ENCODE measurements at places on chromosomes 2 and 18. TPM values are rescaled to one million over a fixed set of nuclear protein-coding genes. Genes with fewer than 3 reads are reported as not detected.

DNA sequence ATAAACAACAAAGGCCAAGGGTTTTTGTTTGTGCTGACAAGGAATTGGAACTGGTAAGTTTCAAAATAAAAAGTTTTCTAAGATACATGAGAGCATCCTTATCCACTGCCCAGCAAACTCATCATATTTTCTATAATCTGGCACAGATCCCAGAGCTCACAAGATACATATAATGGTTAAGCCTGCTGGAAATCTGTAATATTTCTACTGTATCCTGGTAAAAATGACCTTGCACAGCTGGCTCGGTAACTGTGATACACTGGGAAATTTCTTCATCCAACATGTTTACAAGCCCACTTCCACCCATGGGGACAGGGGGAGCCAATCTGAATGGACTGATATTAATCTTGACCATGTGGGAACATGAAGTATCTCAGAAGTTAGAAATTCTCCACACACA lies 425.4 kb upstream of the MMADHC start:
- peaks cover under 1% of the 10 kb centered on the region for H3K4me1 ChIP-seq
- H3K36me3 ChIP-seq: no peaks in the 10 kb centered on the region
- no peak overlapping the region for H3K4me3 ChIP-seq
- DNase-seq: no peak

- H3K27me3 ChIP-seq: no peaks in the 10 kb centered on the region
- H3K27ac ChIP-seq: no peak overlapping the region
- no peak for DNase-seq
- no peaks in the 10 kb centered on the region for H3K36me3 ChIP-seq
- H3K4me1 ChIP-seq: peaks cover 2% of the 10 kb centered on the region
- H3K4me3 ChIP-seq: no peak overlapping the region
Observed at GRCh38 chr2:133908171-133908570, 339.9 kb upstream of the NCKAP5 start.

DNA sequence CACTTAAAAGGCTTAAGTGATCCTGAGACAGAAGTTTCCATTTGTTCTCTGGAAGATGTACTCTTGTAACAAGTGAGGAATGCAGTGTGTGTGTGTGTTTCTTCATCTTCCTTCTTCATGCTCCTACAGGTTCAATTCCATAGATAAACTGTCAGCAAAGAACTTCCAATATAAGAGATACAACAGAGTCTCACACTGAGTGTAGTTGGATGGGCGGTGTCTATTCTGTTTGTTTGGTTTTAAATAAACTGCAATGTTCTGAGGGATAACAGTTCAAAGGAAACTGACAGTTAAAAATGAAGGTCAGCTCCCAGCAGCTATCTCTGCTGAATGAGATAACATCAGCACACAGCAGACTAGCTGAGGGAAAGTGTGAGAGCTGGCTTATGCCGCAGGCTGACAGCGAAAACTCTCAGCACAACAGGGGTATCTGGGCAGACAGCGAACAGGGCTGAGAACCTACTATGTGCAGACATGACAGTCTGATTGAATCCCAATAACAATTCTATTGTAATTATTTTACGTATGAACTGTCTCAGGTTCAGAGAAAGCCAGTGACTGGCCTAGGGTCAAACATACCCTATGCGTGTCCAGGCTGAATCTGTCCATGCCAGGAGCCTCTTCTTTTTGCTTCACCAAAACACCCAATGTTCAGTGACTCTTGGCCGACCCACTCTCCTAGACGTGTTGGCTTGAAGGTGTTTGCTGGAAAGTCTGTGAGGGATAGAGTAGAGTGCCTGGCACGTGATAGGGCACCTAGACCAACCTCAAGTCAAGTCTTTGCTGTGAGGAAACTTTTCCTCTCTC lies 201.9 kb upstream of the TRIB2 start:
- no peak overlapping the region for H3K4me3 ChIP-seq
- no peak overlapping the region for H3K27ac ChIP-seq
- no peaks in the 10 kb centered on the region for H3K36me3 ChIP-seq
- DNase-seq: no peak

GRCh38 chr2:3179626-3180025 lies 198.0 kb downstream of the EIPR1 start:
- H3K36me3 ChIP-seq: peaks cover 6% of the 10 kb centered on the region
- H3K4me1 ChIP-seq: no peaks in the 10 kb centered on the region
- H3K27me3 ChIP-seq: no peaks in the 10 kb centered on the region
- H3K27ac ChIP-seq: no peak overlapping the region
- no peak for DNase-seq
- H3K4me3 ChIP-seq: no peak overlapping the region

- H3K4me1 ChIP-seq: peaks cover 2% of the 10 kb centered on the region
- DNase-seq: peak; percentile 73
- H3K27ac ChIP-seq: no peak overlapping the region
- H3K4me3 ChIP-seq: no peak overlapping the region
- no peaks in the 10 kb centered on the region for H3K36me3 ChIP-seq
Observed at GRCh38 chr18:58541146-58541788, 87.6 kb downstream of the ALPK2 start.

TTR gene
- not detected for total RNA-seq

GRCh38 chr2:26671691-26672090 lies 20.8 kb upstream of the KCNK3 start:
- H3K36me3 ChIP-seq: no peaks in the 10 kb centered on the region
- H3K4me1 ChIP-seq: no peaks in the 10 kb centered on the region
- no peaks in the 10 kb centered on the region for H3K27me3 ChIP-seq
- H3K27ac ChIP-seq: no peak overlapping the region
- DNase-seq: no peak
- H3K4me3 ChIP-seq: no peak overlapping the region

GRCh38 chr2:120103723-120104467 lies 91.0 kb downstream of the EPB41L5 start:
- H3K27ac ChIP-seq: no peak overlapping the region
- peaks cover 16% of the 10 kb centered on the region for H3K36me3 ChIP-seq
- H3K4me3 ChIP-seq: no peak overlapping the region

SLC9A2 gene
- 0.04 TPM for total RNA-seq

DNA sequence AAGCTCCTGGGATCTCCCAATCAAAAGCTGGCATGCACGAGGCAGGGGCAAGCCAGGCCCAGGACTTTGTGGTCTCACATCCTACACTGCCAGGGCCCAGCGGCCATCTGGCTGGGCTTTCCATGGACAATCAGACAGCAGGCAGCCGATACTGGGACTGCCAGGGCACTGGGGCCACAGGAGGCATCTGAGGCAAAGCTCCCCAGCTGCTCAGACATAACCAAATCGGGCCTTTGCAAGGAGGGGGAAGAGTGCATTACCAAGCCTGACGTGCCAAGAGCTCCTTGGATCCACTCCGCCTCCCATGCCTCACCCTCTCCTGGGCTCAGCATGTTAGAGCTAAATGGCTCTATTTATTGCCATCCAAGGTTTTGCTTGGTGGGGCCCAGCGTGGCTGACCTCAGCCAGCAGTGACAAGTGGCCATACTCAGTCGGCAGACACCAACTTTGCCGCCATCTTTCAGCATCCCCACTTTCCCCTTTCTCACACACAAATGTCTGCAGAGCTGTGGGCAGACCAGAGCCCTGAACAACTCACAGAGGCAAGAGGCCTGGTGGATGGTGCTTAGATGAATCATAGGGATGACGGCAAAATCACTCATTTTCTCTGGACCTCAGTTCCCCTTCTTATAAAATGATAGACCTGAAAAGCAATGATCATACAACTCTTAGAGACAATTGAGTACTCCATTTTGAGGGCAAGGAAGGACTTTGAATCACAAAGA lies 200.8 kb downstream of the TTC32 start:
- no peak overlapping the region for H3K4me3 ChIP-seq
- H3K27ac ChIP-seq: no peak overlapping the region
- H3K36me3 ChIP-seq: no peaks in the 10 kb centered on the region
- no peaks in the 10 kb centered on the region for H3K27me3 ChIP-seq
- DNase-seq: no peak
- H3K4me1 ChIP-seq: no peaks in the 10 kb centered on the region

- DNase-seq: peak; percentile 36
- H3K4me1 ChIP-seq: no peaks in the 10 kb centered on the region
- no peaks in the 10 kb centered on the region for H3K36me3 ChIP-seq
- H3K27ac ChIP-seq: no peak overlapping the region
- H3K27me3 ChIP-seq: no peaks in the 10 kb centered on the region
- peak overlapping the region; percentile 71 for H3K4me3 ChIP-seq
Observed at GRCh38 chr2:73925853-73926492, 707 bp upstream of the DGUOK start.

CETN1 gene
- total RNA-seq: not detected

DNA sequence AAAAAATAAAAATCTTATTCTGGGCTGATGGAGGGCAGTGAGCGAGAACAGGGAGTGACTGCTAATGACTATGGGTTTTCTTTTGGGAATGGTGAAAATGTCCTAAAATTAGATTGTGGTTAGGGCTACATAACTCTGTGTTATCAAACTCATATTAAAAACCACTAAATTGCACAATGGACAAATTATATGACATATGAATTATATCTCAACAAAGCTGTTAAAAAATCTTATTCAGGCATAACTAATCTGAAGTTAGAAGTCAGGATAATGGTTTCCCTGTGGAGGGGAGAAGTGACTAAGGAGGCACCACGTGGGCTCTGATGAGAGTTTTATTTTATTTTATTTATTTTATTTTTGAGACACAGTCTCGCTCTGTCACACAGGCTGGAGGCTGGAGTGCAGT lies 32.1 kb upstream of the DPP4 start:
- no peaks in the 10 kb centered on the region for H3K36me3 ChIP-seq
- H3K27me3 ChIP-seq: no peaks in the 10 kb centered on the region
- no peaks in the 10 kb centered on the region for H3K4me1 ChIP-seq
- no peak overlapping the region for H3K4me3 ChIP-seq
- no peak for DNase-seq
- no peak overlapping the region for H3K27ac ChIP-seq

DNA sequence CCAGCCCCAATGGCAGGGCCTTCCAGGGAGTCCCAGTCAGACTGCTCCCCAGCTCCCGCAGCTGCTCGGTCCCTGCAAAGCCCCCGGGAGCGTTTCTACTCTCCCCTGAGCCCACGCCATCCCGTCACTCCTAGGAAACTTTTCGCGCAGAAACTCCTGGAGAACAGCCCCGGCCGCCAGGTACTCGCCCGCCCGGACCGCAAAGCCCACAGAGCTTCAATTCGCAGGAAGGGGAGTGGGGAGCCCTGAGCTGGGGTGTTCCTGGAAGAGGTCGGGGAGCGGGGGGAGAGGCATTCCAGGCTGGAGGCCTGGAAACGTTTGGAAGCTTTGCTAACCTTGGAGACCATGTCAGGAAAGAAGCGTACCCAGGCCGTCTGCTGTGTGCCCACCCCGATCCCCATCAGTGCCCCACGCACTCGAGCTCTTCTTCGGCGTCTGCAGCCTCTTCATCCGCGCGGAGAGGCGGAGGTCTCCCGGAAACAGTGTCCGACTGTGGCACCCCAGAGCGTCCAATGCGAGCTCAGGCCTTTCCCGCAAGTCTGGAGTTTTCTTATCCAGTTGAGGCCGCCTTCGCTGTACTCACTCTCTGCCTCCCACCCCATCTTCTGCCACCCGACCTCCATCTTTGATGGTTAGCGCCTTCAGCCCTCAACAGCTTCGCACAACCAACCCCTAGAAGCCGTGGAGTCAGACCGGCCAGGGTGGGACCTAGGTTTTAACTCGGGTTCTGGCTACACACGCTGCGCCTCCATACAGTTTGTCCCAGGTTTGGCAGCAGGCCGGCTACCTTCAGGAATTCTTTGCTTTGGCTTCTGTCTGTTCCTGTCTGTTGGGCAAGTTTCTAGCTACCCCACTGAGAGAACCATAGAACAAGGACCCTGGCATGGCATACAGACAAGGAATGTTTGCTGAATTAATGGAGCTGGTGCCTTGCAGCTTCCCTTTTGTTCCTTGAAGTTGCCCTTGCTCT lies 3.7 kb downstream of the PCGF1 start:
- peak overlapping the region; percentile 72 for H3K4me3 ChIP-seq
- DNase-seq: no peak
- H3K4me1 ChIP-seq: peaks cover 4% of the 10 kb centered on the region
- peaks cover 64% of the 10 kb centered on the region for H3K27me3 ChIP-seq
- H3K36me3 ChIP-seq: peaks cover 24% of the 10 kb centered on the region

LAMA1 gene
- total RNA-seq: 28.7 TPM

ABCA12 gene
- total RNA-seq: 0.02 TPM

- no peak for DNase-seq
- H3K4me3 ChIP-seq: no peak overlapping the region
- H3K27me3 ChIP-seq: no peaks in the 10 kb centered on the region
- no peak overlapping the region for H3K27ac ChIP-seq
Observed at GRCh38 chr2:101860782-101861181, 131.0 kb upstream of the IL1R2 start.

ANAPC1 gene
- total RNA-seq: 79.1 TPM

PLGLB2 gene
- 0.68 TPM for total RNA-seq

DNA sequence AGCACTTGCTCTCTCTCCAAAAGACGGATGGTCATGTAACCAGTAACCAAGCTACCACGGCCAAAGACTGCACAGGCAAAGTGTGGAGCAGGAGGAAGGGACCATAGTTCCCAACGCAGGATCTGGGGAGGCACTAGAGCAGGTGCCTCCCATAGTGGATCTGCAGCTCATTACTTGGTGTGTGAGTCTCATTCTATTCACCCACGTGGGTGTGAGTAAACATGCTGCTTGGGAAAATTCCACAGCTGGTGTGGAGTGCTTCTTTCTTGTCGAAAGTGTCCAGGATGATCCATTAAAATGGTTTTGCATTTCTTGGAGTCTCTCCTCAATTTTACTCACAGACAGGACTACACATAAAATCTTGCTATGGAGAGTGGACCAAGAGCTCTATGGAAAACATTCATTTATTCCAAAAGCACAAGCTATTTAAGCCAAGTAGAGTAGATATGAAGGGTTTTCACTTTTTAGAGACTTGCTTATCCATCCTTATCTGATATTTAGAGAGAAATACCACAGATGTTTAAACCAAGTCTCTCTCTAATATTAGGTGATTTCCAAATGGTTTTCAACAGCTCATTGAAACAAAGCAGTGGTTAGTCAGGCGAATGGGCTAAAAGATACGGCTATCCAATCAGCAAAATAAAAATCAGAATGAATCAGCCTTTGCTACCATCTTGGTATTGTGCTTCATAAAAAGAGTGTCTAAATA lies 104.3 kb upstream of the CCDC195 start:
- no peaks in the 10 kb centered on the region for H3K27me3 ChIP-seq
- DNase-seq: no peak
- H3K4me3 ChIP-seq: no peak overlapping the region
- H3K27ac ChIP-seq: no peak overlapping the region

DNA sequence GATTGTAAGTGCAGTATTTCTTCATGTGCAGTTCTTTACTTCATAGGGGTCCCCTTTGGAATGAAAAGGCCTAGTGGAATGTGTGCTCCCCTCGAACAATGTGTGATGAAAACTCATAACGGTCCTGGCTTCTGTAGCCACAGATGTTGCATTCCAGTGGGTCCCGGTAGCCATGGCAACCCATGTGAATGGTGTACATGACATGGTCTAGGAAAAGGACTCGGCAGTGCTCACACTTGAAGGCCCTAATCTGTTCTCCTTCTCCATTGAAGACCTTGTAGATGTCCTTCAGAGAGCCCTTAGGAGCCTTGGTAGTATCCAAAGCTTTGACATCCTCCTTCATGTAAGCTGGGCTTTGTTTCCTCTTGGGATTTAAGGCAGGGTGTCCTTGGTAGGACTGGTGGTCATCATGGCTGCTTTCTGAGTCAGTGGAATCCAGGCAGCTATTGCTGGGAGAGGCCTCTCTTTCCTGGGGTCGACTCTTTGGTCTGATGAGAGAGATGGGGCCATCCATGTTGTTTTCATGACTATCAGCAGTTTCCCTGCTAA lies 144.0 kb downstream of the IKZF2 start:
- no peaks in the 10 kb centered on the region for H3K36me3 ChIP-seq
- H3K27me3 ChIP-seq: no peaks in the 10 kb centered on the region
- H3K4me3 ChIP-seq: no peak overlapping the region
- DNase-seq: no peak
- no peaks in the 10 kb centered on the region for H3K4me1 ChIP-seq
- H3K27ac ChIP-seq: no peak overlapping the region
